CD4-positive, alpha-beta T cell treated with Interleukin-4 for 4 hours (primary cell): ENCODE measurements at places on chromosomes 13 and 19.

GRCh38 chr19:48681127-48681470, 8.3 kb upstream of the NTN5 start:
- DNase-seq: no peak

DNA sequence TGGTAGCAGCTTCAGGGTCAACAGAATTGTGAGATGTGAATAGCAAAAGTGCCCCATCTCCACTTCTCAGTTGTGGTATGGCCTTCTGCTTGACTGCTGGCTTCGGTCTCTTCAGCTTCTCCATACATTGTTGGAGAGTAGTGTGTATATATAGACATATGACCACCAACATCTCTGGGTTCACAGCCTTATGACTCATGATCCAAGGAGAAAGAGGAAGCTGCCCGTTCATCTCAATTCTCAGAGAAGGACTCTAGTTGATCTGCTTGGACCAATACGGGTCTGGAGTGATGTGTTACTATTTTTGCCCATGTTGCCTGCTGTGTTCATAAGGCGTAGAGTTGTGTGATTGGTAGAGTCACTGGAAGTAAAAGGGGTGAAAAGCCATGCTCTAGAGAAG, 3.6 kb upstream of the COMMD6 start:
- DNase-seq: peak; percentile 14

DNA sequence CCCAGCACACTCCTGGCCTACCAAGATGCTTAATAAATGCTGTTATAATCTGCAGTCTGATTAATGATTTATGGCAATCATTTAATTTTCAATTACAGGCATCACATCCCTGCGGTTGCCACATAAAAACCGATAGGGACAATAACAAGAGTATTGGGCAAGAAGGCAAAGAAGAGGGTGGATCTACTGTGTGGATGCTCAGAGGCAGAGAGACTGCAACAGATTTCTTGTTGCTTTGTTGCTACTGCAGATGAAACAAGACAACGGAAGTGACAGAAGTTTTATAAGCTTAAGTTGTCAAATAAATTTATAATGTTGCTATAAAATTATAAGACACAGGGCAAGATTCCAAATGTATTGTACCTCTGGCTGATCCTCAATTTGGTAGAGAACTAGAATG, 154.8 kb downstream of the ABCC4 start:
- DNase-seq: no peak

- DNase-seq: no peak
These were observed 830.8 kb downstream of the DIAPH3 start for GRCh38 chr13:59332966-59333365.
